ENCODE measurements at places on chromosomes 6 and 20.

DNA sequence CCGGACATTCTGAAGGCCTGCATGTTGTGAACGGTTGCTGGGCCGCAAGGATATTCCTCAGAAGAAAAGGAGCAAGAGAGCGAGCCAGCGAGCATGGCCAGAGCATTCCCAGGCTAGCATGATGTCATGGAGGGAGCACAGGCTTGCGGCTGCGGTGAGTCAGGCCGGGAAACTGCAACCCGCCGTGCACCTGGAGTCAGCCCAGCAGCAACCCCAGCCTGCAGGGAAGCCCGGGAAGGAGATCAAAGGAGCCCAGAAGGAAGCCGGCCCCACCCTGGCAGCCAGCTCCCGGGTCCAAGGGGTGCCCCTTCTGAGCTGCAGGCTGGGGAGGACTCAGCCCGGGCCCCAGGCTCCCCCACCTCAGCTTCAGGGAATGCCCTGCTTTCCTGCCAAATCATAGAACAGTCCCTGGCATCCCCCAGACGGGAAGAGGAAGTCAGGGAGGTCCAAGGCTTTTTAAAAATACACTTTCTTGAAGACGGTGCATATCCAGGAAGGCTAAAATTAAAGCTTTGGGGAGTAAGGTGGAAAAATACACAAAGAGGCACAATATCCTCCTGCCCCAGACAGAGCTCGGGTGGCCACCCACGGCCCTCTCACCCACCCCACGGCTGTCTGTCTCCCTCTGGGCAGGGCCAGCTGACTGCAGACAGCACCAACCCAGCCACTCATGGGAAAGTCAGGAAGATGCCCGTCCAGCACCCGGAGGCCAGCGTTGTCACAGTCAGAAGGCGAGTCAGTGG, 53.7 kb downstream of the BMP7 start:
- no peak for DNase-seq

GRCh38 chr6:125363824-125364165, 62.0 kb upstream of the HDDC2 start:
- no peak for DNase-seq

- DNase-seq: no peak
Observed at GRCh38 chr6:161396539-161396938, 122.7 kb upstream of the AGPAT4 start.

- no peak for DNase-seq
Observed at GRCh38 chr6:109313139-109313538, 69.1 kb downstream of the CD164 start.

- no peak for DNase-seq
Observed at GRCh38 chr6:74277777-74278186, 581.8 kb downstream of the CD109 start.

- DNase-seq: peak; percentile 20
Observed at GRCh38 chr6:41306187-41306854, 19.8 kb upstream of the TREM1 start.

DNA sequence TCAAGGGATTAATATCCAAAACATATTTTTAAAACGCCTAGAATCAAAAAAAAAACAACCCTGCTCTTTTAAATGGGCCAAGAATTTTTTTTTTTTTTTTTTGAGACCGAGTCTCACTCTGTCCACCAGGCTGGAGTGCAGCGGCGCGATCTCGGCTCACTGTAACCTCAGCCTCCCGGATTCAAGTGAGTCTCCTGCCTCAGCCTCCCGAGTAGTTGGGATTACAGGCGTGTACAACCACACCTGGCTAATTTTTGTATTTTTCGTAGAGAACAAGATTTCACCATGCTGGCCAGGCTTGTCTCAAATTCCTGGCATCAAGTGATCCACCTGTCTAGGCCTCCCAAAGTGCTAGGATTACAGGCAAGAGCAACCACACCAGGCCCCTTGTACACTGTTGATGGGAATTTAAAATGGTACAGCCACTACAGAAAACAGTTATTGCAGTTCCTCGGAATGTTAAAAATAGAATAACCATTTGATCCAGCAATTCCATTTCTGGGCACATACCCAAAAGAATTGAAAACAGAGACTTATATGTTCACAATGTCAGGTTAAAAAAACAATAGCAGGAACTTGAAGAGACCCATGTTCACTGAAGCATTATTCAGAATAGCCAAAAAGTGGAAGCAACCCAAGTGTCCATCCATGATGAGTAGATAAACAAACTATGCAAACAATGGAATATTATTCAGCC, 3.1 kb upstream of the MYL9 start:
- no peak for DNase-seq

DNA sequence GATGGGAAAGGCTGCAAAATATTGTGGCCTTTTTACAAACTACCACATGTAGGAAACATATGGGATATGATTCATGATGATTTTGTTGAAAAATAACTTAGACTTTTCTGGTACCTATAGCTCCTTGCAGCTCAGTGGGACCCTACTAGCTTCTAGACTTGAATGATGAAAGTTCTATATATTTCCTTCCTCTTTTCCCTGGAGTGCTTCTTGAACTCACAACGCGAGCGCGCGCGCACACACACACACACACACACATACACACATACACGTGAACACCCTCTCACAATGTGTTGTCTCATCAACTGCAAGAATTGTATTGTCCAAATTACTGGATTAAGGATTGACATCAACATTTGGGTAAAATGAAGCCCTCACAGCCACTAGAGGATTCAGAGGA, 61.9 kb downstream of the TOX2 start:
- no peak for DNase-seq

- no peak for DNase-seq
Observed at GRCh38 chr6:15819226-15819625, 156.4 kb upstream of the DTNBP1 start.

DNA sequence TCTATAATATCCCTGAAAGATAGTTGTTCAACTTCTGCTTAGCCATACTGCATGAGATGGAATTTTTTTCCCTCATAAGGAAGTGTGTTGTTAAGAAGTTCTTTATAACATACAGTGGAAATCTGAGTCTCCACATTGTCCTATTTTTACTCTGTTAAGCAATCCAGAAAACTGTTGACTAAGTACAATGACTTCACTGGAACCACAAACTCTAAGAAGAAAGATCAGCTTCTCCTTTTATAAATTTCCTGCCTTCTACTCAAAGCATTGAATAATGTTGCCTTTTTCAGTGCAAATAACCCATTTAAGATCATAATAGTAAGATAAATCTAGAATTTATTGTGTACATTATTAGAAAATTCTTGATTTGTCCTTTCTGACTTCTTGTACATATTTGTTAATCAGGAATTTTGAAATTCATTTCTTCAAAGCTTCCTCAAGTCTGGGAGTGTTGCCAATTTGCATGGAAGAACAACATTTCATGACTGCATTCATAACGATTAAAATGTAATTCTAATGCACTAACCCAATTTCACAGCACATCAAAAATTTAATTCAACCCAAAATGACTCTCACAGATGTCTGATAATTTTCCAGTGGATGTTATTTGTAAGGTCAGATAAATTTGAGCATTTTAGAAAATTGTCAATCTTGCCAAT, 45.6 kb upstream of the ANKEF1 start:
- no peak for DNase-seq

DNA sequence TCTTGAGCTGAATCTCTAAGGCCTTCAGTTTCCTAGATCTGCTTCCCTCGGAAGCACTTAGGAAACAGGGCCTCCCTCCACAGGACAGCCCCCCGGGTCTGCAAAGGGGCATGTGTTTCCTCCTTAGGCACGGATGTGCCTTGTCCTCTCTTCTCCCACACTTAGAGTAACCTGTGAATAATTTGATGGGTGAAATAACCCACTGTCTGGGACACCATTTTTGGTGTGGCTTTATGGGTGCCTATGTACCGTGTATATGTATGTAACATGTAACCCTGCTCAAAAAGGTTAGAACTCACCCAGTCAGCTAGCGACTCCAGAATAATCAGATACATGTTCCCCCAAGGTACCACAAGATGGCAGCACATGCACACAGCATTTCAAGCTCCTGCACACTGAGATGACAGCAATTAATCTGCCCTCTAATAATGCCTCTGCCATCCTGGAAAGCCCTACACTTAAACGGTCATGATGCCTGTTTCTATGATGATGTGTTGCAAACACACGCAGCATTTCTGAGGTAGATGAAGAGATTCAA, 212.0 kb upstream of the PROKR2 start:
- peak; percentile 57 for DNase-seq

DNA sequence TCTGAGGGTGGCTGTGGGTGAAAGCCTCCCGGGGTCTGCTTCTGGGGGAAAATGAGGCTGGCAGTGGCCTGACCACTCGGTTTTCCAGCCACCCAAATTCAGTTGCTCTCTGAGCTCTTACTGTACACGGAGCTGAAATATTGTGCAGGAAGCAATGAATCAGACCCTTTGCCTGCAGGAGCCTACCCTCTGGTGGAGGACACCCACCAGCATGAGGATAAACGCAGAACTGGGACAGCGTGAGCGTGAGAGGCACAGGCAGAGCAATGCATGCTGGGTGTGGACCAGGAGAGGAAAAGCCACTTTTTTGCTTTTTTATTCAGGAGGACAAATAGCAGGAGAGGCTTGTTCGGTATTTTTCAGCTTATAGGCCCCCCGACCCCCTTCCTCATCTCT, 298.0 kb downstream of the QKI start:
- no peak for DNase-seq

DNA sequence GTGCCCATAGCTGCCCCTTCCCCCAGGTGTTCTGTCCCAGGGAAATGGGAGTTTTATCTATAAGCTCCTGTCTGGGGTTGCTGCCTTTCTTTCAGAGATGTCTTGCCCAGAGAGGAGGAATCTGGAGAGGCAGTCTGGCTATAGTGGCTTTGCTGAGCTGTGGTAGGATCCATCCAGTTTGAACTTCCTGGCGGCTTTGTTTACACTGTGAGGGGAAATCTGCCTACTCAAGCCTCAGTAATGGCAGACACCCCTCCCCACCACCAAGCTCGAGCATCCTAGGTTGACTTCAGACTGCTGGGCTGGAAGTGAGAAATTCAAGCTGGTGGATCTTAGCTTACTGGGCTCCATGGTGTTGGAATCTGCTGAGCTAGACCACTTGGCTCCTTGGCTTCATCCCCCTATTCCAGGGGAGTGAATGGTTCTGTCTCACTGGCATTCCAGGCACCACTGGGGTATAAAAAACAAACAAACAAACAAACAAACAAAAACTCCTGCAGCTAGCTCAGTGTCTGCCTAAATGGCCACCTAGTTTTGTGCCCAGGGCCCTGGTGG, 24.0 kb downstream of the TNFAIP3 start:
- no peak for DNase-seq

GRCh38 chr6:6074190-6074589, 67.5 kb upstream of the NRN1 start:
- DNase-seq: no peak

GRCh38 chr6:37192666-37193065, 22.7 kb downstream of the PIM1 start:
- no peak for DNase-seq

GRCh38 chr6:16337295-16337975, 99.0 kb downstream of the GMPR start:
- no peak for DNase-seq

DNA sequence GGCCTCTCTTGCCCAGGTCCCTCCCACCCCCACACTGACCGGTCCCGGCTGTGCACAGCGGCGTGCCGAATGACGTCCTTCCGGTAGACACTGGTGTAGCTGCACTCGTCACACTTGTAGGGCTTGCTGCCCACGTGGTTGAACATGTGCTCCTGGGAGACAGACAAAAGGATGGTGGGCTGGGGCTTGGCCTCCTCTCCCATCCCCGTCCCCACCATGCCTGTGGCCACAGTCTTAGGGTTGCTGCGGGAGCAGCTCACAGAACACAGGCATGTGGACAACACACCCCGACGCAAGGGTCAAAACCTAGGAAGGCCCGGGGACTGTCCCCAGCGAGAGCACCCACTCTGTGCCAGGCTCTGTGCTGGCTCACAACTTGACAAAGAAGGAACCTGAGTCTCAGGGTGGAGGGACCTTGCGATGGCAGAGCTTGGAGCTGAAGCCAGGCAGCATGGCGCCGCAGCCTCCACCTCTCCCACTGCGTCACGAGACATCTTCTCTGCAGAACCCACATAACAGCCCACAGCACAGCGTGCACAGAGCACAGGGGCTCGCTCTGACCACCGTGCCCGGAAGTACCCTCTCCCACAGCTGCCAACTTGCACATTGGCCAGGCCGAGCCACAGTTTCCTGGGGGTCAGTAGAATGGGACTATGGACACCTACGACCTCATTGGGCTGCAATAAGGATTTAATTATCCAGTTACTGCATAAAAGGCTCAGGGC, 9.8 kb downstream of the ZNF335 start:
- no peak for DNase-seq

DNA sequence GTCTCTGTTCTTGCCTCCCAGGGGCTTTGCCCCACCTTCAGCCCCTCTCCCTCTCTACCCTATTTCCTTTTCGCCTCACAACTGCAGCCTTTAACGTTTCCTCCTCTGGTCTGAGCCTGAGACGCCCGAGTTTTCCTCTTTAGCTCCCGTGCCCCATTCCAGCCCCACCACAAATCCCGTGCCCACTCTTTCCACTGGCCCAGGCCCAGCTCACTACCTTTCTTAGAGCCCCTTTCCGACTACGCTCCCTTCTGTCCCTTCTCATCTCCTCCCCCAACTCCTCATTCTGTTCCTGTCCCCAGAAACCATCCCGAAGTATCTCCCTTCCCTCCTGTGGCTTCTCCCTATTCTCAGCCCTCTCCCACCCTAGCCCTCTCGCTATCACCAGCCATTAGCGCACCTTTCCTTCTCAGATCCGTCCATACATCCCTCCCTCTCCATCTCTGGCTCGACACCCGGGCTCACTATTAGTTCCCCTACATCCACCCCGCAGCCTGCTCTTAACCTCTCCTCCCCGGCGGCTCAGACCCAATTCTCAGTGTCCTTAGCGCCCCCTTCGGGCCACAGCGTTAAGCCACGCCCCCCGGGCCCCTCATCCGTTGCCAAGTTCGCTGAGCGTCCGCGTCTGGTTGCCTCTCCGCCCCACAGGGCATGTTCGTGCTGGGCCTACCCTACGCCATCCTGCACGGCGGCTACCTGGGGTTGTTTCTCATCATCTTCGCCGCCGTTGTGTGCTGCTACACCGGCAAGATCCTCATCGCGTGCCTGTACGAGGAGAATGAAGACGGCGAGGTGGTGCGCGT, 2.7 kb downstream of the SLC32A1 start:
- peak; percentile 57 for DNase-seq

DNA sequence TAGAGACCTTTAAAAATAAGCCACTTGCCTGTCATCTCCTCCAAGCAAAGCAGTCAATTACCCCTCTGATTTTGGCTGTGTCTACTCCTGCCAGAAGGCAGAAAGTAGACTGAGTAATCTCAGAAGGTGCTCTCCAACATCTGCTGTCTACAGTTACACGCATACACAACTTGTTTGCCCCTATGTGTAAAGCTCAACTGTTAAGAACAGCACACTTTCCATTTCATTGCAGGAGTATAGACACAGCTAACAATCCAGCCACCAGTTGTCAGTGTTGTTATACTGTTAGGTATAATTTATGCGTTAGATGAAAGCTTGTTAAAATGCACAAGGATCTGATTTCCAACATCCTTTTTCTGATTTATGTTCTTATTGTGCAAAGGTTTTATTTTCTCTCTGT, 88.2 kb downstream of the SAMD3 start:
- DNase-seq: no peak

- DNase-seq: no peak
Observed at GRCh38 chr6:125968493-125968892, 11.9 kb downstream of the HINT3 start.

All from HuH-7.5 (cell line).